ENCODE measurements at places on chromosomes 3 and 15.

DNA sequence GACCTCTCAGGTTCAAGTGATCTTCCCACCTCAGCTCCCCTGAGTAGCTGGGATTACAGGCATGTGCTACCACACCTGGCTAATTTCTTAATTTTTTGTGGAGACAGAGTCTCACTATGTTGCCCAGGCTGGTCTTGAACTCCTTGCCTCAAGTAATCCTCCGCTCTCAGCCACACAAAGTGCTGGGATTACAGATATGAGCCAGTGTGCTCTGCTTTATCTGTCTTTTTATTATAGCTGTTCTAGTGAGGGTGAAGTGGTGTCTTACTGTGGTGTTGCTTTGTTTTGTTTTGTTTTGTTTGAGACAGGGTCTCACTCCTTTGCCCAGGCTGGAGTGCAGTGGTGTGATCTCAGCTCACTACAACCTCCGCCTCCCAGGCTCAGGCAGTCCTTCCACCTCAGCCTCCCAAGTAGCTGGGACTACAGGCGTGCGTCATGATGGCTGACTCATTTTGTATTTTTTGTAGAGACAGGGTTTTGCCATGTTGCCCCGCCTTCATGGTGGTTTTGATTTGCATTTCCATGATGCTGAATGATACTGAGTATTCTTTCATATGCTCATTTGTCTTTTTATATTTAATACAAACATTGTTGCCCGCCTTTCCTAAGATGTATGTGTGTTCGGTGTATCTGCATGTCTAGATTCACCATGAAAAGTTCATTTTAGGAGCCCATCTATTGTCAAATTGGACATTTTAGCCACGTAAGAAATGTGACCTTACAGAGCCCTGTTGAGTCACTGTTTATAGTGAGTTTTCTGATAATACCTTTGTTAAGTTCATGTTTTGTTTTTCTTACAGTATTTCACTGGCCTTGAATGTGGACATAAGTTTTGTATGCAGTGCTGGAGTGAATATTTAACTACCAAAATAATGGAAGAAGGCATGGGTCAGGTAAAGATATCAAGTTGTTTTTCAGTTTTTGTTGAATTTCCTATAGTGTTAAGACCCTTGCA is 80.6 kb downstream of the ARIH1 start:
- no peak for DNase-seq

DNA sequence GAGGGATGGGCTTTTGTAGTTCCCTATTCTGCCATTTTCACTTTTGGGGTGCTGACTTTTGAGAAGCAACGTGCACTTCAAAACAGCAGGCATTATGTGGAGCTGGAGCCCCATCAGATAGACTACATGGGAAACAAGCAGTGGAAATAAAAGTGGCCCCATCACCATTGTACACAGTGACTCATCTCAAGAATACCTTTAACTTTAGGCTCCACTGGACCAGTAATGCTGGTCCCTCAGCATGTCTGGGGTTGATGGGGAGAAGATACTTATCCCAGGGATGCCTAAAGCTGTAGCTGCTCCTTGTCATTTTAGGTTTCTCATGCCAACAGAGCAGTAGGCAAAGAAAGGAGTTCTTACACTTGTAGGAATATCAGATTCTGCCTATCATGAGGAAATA is 45.0 kb downstream of the LSM3 start:
- DNase-seq, result no peak

DNA sequence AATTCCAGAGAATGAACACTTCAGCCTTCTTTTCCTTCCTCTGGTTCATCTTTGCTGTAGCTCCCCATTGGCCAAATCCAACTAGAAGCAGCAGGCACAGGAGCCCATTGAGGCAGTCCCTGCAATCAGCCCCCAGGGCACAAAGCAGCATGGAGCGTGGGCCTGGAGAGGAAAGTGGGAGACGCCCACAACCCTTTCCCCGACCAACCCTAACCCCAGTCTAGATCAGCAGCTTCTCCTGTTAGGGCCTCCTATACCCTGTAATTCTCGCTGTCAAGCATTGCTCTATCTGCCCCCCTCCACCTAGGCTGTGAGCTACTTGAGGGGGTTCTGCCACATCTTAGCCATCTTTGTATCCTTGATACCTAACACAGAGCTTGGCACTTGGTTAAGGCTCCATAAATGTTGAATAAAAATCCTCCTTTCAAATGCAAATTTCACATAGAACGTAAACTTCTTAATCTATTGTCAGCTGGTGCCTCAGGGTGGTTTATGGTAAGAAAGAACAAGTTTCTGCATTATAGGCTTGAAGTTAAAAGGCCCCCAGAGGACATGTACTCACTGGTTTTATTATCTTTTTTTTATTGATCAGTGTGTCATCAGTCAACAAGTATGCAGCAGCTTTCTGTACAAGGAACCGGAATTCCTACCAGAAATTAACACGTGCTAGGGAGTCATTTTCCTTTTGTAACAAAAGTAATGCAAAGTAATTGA is 97.9 kb upstream of the PFN2 start:
- DNase-seq, result no peak

DNA sequence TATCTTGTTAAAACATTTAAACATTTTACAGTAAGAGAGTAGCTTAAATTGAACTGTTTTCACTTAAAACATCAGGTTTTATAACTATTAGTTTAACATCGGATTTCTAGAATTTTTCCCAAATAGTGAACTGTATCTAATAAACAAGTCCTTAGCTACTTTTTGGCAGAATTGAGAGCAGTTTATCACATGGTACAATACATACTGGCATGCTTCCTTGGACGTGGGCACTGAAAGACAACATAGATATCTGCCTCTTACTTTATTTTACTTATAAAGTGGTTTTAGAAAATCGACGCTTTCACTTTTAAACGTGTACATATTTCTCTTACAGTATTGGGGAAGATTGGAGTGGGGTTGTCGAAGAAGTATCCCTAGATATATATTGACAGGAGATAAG is 52.8 kb downstream of the OPA1 start:
- no peak for DNase-seq

- DNase-seq, result no peak
Observed at GRCh38 chr15:64500695-64501395, 40.5 kb downstream of the ZNF609 start.

DNA sequence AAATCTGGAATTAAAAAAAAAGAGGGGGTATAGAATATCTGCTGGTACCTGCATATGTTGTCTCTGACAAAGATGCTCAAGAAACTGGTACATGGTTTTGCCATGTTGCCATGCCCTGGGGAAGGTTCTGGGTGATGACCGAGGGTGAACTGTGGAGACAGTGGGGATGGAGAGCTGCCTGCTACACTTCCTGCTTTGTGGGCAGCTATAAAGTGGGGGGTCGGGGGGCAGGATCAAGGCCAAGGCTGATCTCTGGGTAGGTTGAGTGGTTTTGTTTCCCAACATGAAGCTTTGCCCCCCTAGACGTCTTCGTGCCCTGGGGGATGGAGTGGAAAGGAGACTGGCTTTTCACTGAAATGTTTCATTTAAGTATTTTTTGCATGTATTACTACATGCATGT is 74.6 kb downstream of the IQSEC1 start:
- no peak for DNase-seq

- no peak for DNase-seq
Observed at GRCh38 chr3:150260398-150260710, 147.7 kb upstream of the TSC22D2 start.

DNA sequence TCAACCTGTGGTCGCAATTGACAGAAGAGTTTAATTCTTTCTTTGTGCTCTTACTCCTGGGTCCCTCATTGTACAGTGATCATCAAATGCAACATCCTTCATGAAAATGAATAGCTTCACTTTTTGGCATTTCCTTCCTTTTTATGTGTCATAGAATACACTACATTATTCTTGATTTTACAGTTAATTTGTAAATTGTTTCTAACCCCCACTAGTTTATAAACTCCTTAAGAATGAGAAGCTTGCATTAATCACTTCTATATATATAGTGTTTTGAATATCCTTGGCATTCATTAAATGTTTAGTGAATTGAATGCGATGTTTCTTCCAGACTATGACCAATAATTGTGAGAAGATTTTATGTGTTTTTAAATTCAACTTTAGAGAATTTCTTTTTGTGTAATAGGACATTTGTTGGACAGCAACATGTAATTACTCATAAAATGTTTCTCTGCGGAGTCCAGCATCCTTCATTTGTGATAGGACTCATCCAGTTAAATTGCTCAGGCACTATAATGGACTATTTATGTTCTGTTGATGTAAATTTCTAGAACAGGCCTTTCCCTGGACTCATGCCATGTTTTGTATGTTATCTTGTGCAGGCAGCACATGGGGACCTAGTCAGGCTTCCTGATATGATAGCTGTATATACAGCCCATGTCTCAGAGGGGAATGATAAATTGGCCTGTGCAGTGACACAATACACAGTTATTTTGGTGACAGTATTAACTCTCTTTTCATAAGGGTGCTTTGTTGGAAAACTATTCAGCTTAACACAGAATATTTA is 51.3 kb downstream of the MBNL1 start:
- DNase-seq, result no peak

- no peak for DNase-seq
Observed at GRCh38 chr15:29309139-29309538, 39.5 kb upstream of the NSMCE3 start.

GRCh38 chr3:158233791-158234190 is 123.9 kb downstream of the RSRC1 start:
- no peak for DNase-seq

- DNase-seq, result no peak
Observed at GRCh38 chr3:7188551-7188950, 327.6 kb downstream of the GRM7 start.

- DNase-seq, result no peak
Observed at GRCh38 chr15:69280783-69281182, 17.9 kb upstream of the PAQR5 start.

- no peak for DNase-seq
Observed at GRCh38 chr3:148062590-148062989, 635.1 kb upstream of the AGTR1 start.

DNA sequence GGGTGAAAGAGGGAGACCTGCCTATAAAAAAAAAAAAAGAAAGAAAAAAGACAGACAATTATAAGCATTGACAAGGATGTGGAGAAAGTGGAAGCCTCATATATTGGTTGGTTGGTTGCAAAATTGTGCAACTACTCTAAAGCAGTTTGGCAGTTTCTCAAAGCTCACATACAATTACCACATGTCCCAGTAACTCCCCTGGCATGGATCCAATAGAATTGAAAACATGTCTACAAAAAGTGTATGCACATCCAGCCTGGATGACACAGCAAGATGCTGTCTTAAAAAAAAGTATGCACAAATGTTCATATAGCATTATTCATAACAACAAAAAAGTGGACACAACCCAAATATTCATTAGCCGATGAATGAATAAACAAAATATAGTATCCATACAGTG is 19.5 kb downstream of the SETMAR start:
- no peak for DNase-seq

DNA sequence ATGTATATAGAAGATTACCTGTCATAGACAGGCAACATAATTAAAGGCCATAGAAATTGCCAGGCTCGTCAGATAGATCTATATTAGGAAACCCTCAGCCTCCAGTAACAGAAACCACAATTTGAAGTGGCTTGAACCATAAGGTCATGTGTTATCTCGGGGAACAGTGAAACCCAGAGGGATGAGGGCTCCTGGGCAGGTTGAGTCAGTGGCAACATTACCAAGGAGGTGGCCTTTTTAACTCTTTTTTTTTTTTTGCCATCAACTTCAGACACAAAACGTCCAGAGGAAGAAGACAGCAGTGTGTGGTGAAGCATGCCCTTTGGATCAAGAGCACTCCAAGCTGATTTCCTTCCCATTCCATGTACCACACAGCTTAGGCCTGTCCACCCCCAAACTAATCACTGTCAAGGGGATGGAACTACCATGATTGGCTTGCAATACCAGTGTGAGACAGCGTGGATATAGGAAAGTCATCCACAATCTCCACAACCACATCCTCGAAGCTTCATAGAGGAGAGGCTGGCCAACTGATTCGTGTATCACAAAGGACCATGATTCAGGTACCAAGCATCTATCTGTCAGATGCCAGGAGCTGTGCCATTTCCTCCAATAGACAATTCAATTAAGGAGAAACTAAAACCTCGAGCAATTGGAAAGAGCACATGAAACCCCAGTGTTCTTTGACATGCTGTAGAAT is 999 bp upstream of the KIF7 start:
- no peak for DNase-seq

GRCh38 chr3:82498186-82498585 is 736.7 kb upstream of the GBE1 start:
- DNase-seq, result no peak

- no peak for DNase-seq
Observed at GRCh38 chr3:65915477-65915876, 123.2 kb downstream of the MAGI1 start.

- DNase-seq, result no peak
Observed at GRCh38 chr15:78394981-78395616, 42.9 kb upstream of the IREB2 start.

GRCh38 chr15:40307421-40308211 is at the start of gene PLCB2:
TSS of gene PLCB2 (minus strand) at chr15:40307935. CDS start at chr15:40307672, 263 bp downstream.
- peak; percentile 41 for DNase-seq

- no peak for DNase-seq
Observed at GRCh38 chr3:168086541-168087260, 9.0 kb downstream of the GOLIM4 start.

DNA sequence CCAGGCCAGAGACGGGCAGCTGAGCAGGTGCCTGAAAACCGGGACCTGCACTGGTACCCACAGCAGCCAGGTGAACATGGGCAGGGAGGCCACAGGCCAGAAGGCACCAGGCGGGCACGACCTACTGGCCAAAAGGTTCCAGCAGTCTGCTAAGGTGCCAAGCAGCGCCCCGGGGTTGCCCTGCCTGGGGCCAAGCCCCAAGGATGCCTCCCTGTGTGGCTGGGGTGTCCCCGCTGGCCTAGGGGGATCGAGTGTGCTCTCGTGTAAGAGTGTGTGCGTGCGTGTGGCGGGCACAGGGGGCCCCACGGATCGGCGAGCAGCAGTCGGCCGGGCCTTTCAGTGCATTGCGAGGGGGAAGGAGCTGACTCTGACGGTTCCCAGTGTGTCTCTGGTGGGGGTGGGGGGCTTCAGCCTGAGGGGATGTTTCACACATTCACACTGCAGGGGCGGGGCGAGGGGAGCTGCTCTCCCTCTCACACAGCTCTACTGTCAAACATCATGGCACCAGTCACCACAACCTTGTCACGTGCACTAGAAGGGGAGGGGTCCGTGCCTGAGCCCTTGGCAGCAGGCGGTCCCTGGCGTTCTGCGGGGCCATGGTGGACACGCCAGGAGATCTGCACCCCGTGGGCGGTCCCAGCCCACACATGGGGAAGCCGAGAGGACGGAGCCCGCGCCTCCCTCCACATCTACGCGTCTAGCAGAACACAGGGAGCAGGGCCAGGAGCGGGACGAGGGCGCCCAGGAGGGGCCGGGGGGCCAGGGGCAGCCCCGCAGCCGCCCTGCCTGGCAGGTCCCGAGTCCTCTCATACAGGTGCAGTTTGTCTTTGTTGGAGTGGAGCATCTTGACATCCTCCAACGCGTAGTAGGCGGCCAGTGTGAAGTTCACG is 44.5 kb downstream of the RGMA start:
- no peak for DNase-seq

DNA sequence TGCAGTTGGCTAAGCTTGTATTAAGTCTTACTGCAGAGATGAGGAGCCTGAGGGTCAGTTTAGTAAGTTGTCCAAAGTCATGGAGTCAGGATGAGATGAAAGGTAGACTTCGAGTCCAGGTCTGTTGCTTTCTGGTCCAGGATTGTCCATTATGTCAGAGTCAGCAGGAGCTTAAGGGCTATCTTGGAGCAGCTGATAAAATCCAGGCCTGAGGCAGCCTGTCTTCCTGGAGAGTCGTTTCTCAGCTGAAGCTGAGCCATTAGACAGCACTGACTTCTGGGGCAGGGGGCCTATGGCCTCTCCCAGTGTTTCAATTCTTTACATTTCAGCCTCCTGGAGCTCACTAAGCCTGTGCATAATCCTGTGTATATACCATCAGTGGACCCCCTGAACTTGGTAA is 219.5 kb upstream of the GAP43 start:
- no peak for DNase-seq
